NCI-H2171 (cell line): ENCODE measurements at places on chromosomes 16 and 17.

DNA sequence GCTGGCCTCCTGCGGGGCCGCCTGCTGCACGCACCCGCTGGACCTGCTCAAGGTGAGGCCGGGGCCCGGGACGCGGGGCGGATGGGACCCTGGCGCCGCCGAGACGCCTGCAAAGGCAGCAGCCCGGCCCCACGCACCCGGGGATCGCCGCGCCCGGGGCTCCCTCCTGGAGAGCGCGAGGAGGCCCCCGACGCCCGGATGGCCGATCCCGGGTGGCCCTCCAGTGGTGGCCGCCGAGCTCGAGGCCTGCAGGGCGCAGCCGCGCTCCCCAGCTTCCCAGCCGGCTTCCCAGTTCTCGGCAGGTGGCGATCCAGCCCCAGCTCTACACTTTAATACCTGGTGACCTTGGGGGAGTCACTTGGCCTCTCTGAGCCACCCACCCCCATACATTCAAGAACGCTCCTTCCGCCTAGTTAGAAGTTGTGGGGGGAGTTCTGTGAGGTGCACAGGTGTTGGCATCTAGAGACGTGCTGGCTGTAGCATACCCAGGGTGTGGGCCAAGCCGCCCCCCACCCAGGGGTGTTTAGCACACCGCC, 452 bp downstream of the SLC25A10 start:
- DNase-seq = peak; percentile 37

- no peak for DNase-seq
Observed at GRCh38 chr16:2779151-2779920, 2.3 kb upstream of the ELOB start.

DNA sequence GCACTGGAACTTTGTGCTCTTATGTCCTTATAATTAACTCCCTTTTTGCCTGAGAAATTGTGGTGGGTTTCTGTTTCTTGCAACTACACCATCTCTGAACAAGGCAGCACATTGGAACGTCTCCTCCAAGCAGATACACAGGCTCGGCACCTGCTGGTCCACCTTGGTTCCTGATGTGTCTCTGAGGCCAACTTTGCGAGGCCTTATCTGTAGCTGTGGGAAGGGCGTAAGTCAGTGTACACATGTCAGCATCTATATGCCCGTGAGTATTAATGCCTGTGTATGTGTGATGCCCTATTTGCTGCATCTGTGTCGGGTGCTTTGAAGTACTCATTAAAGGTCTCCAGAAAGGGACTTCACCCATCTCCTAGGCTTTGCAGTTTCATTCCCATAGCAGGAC, 17.5 kb downstream of the GP2 start:
- no peak for DNase-seq

- no peak for DNase-seq
Observed at GRCh38 chr17:7606280-7606679, 8.4 kb downstream of the FXR2 start.

DNA sequence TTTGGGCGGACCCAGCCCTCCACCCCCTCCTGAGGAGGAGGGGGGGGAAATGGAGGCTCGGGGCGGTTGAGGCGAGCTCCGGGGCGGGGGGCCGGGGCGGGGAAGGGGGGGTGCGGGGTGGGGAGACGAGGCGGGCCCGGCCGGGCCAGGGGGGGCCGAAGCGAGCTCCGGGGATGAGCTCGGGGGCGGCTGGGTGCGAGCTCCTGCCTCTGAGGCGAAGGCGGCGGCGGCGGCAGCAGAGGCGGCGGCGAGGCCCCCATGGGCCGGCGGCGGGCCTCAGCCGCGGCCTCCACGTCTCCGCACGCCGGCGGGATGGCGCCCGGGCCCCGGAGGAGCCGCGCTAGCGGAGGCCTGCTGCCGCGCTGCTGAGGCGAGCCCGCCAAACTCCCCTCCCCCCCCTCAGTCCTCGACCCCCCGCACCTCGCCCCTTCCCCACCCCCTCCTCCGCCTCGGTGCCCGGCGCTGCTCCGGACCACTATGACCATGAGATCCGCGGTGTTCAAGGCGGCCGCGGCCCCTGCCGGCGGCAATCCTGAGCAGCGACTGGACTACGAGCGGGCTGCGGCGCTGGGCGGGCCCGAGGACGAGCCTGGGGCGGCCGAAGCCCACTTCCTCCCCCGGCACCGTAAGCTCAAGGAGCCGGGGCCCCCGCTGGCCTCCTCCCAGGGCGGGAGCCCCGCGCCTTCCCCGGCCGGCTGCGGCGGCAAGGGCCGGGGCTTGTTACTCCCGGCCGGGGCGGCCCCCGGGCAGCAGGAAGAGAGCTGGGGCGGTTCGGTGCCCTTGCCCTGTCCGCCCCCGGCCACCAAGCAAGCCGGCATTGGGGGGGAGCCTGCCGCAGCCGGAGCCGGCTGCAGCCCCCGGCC, 596 bp downstream of the MSL1 start:
- DNase-seq = no peak

DNA sequence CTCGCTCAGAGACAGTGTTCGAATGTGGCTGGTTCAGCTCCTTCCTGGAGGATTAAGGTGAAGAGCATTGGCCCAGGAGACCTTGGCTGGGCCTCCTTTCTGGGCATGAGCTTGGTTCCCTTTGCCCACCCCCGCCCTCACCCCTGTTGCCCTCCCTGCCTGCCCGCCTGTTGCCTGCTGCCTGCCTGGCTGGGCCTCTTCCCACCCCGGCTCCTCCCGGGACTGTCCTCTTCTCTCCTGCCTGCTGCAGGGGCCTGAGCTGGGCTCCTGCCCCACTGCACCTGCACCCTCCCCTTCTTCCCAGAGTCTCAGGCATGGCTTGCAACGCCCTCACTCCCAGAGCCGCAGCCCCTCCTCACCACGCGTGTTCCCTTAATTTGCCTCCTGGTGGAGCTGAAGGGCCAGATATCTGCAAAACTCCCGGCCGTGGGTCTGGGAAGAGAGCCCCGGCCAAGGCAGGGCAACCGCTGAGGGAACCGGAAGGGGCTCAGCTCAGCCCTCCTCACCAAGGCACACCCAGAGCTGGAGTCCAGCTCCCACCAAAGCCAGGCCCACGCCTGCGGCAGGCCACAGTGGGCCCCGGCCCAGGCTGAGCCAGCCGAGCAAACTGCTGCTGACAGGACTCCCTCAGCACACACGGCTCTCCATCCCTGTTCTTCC, 31.2 kb downstream of the MNT start:
- DNase-seq = no peak

- no peak for DNase-seq
Observed at GRCh38 chr17:376936-377863, 24.6 kb upstream of the RPH3AL start.

- no peak for DNase-seq
Observed at GRCh38 chr17:74134991-74135390, 68.5 kb upstream of the RPL38 start.

- DNase-seq = no peak
Observed at GRCh38 chr17:82602986-82603710, 45.1 kb downstream of the WDR45B start.

GRCh38 chr16:85567101-85567866, 45.8 kb upstream of the GSE1 start:
- DNase-seq = no peak

- DNase-seq = no peak
Observed at GRCh38 chr17:10875430-10875851, 37.6 kb upstream of the PIRT start.

GRCh38 chr17:40179923-40180659, 2.8 kb downstream of the RAPGEFL1 start:
- DNase-seq = no peak

DNA sequence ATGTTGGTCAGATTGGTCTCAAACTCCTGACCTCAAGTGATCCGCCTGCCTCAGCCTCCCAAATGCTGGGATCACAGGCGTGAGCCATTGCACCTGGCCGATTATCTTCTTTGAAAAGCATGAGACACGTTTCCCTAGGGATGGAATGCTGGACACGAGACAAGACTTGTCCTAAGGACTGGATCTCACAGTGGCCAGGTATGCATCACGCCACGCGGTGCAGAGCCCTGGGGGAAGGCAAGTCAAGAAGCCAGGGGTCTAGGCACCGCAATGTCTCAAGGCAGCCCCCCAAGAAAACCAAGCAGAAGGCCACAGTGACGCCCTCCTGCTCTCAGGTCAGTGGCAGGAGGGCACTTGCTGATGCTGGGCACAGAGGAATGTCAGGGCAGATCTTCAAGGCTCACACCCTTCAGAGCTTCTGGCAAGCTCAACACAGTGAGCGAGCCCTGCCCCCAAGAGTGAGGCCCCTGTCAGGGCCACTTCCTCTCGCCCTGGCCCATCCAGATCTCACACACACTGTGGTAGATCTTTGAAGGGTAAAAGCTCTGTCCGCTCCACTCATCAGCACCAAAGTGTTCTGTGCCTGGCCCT, 134.7 kb downstream of the ZNF778 start:
- DNase-seq = no peak

DNA sequence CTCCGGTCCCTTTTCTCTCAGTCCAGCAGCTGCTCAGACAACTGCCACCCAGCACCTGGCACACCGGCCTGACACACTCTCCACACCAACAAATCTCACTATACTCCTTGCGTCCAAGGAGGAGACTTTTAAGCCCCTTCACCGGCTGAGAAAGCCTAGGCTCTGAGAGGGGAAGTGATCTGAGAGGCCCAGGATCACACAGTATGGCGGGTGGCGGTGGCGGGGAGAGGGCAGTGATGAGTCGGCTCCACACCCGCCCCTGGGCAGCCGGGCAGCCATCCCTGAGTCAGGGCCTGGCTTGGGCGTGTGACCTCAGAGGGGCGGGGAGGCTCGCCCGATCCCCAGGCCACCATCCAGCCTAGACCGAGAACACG, 569 bp downstream of the FLII start:
- no peak for DNase-seq

GRCh38 chr16:79598348-79599181, 2.0 kb downstream of the MAF start:
- DNase-seq = peak; percentile 26

DNA sequence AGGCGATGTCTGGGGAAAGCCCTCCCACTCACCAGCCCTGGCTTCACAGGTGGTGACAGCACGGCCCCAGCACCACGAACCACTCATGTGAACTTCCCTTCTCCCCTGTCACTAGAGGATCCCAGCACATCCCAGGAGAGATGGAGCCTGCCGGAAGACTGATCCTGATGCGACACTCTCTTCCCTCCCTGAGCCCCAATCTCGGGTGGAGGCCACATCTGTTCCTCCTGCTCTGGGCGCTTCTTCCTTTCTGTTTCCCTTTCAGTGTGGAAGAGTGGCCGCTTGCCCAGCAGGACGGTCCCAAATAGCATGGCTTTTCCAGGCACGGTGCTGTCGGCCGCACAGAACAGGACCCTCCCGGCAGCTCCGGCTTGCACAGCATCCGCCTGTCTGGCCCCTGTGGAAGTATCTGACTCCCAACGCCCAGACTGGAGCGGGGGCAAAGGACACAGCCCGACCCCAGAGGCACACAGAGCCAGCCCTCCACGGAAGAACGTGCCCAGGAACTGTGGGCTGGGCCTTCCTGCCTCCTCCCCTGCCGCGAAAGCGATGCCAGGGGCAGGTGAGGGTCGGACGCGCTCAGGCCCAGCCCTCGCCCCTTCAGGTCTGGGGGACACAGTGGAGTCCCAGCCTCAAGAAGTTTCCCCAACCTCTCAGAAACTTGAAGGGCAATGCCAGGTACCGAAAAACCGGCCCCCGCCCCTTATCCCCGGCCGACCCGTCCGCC, 37.6 kb downstream of the CBFA2T3 start:
- no peak for DNase-seq

GRCh38 chr16:55040366-55041086, 109.9 kb downstream of the IRX5 start:
- DNase-seq = no peak

DNA sequence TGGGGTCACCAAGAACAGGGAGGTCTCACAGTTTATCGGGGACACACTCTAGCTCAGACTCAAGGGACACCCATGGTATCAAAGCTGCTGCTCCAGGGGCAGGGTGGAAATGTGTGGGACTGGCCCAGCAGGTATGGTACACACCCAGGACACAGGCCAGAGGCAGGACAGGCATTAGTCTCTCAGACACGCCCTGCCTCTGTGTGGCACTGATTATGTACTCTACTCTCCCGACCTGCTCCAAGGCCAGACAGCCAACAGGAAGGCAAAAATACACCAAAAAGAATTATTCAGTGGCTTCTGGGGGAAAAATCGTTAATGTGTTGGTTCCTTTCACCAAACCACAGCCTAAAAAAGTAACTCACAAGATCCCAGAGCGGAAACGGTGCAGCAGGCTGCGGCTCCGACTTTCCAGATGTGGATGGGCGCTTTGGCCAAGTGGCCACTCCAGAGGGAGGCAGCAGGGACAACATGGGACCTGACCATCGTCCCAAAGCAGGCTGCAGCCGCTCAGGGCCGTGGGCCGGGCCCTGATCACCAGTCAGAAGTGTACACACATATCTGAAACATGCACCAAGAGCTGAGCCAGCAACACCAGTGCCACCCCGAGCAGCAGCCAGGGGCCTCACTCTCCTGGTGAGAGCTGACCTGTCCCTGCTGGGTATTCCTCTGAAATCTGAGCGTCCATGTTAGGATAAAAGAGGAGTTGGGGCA, 1.0 kb upstream of the SIRT7 start:
- no peak for DNase-seq

DNA sequence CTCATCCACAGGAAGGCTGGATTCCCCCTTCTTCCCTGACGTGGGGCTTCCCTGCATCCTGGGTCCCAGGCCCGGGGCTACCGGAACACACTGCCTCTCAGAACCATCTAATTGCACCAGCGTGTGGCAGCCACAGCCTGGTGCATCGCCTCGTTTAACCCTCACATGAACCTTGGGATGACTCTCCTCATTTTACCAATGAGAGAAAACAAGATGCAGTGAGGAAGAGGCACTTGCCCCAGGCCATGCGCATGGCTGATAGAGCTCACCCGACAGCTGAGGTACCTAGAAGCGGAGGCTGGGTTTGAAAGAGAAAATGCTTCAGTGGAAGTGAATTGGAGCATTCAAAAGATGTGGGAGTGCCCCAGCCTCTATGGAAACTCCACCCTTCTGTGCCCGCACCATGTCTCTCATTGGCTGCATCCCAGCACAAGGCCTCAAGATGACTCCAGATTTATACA, 162.3 kb downstream of the KATNIP start:
- no peak for DNase-seq

DNA sequence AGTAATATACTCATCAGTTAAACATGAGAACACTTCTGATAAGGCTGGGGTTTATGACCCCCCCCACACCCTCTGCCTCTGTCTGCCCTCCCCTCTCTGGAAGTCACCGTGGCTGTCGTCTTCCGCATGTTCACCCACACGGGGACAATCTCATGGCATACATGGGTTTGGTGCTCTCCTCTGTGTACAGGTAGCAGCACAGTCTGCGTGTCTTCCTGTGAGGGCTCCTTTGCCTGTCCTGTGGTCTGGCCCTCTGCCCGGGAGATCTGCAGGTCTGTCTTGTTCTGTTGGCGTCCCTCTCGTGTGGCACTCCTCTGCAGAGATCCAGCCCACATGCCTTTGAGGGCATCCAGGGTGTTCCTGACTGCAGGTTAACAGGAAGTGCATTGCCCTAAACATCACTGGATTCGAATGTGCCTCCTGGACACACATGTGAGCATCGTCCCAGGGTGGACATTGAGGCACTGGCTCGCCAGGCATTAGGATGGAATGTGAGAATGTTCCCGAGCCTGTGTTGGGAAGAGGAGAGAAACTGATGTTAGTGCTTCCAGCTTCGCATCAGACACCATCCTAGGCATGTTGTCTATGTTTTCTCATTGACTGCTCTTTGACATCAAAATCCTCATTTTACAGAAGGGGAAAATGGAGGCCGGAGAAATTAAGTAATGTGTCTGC, 54.5 kb downstream of the NKD1 start:
- no peak for DNase-seq
